ENCODE measurements at places on chromosomes 2 and 18. TPM values are rescaled to one million over a fixed set of nuclear protein-coding genes. Genes with fewer than 3 reads are reported as not detected.
A peak's percentile ranks its signal among the peaks of the same experiment; 100 is the strongest.

DNA sequence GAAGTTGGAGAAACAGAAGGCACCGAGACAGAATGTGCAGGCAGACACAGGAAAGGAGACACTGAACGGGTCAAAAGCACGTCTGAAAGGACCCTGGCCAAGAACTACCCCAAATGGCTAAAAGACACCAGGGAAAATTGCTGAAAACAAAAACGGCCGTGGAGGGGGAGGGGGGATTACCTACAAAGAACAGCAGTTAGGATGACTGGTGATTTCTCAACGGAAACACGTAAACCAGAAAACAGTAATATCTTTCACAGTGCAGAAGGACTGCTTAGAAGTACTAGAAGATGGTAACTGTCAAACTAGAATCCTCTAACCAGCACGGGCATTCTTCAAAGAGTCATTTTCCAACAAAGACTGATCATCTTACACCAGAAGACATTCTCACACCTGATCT, 142.6 kb downstream of the HDAC4 start:
- no peaks in the 10 kb centered on the region for H3K27me3 ChIP-seq
- DNase-seq, result no peak
- peaks cover 4% of the 10 kb centered on the region for H3K36me3 ChIP-seq
- H3K27ac ChIP-seq, result no peak overlapping the region
- no peak overlapping the region for H3K4me3 ChIP-seq

The HOXD11 gene
- polyA plus RNA-seq, result not detected

The RGPD3 gene
- under 0.01 TPM for polyA plus RNA-seq

GRCh38 chr18:31162825-31163435, at the start of gene DSC1:
DSC1 (minus strand) TSS chr18:31162856; CDS start chr18:31162594, 262 bp downstream.
- no peak within 1 kb of the TSS for H3K27ac ChIP-seq
- no peak for DNase-seq
- H3K36me3 ChIP-seq, result no peaks in the 10 kb centered on the region
- H3K4me3 ChIP-seq, result no peak within 1 kb of the TSS
- H3K27me3 ChIP-seq, result no peaks in the 10 kb centered on the region
- no peaks in the 10 kb centered on the region for H3K4me1 ChIP-seq

The SCN2A gene
- not detected for polyA plus RNA-seq

The MOGAT1 gene
- polyA plus RNA-seq, result not detected

The OR6B2 gene
- not detected for polyA plus RNA-seq

DNA sequence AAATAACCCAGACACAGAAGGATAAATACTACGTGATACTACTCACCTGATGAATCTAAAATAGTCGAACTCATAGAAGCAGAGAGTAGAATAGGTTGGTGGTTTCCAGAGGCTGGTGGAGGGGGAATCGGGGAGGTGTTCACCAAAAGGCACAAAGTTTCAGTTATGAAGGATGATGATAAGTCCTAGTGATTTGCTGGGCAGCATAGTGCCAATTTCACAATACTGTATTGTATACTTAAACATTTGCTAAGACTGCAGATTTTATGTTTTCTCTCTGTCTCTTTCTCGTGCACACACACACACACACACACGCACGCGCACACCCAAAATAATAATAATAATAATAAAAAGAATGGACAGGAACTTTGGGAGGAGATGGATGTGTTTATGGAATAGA, 220.3 kb upstream of the EPAS1 start:
- peaks cover 2% of the 10 kb centered on the region for H3K4me1 ChIP-seq
- H3K27ac ChIP-seq, result no peak overlapping the region
- H3K27me3 ChIP-seq, result no peaks in the 10 kb centered on the region
- no peak overlapping the region for H3K4me3 ChIP-seq

- no peaks in the 10 kb centered on the region for H3K4me1 ChIP-seq
- H3K36me3 ChIP-seq, result no peaks in the 10 kb centered on the region
- H3K27ac ChIP-seq, result no peak overlapping the region
- H3K4me3 ChIP-seq, result no peak overlapping the region
- no peaks in the 10 kb centered on the region for H3K27me3 ChIP-seq
Measured at GRCh38 chr2:39679805-39680204, 14.1 kb downstream of the TMEM178A start.

The NDC80 gene
- polyA plus RNA-seq, result 12.8 TPM

- H3K4me1 ChIP-seq, result peaks cover 3% of the 10 kb centered on the region
- peaks cover 7% of the 10 kb centered on the region for H3K36me3 ChIP-seq
- H3K27ac ChIP-seq, result no peak overlapping the region
- DNase-seq, result no peak
Measured at GRCh38 chr2:27622921-27623384, 5.9 kb downstream of the CCDC121 start.

The FKBP1B gene
- polyA plus RNA-seq, result 24.9 TPM

DNA sequence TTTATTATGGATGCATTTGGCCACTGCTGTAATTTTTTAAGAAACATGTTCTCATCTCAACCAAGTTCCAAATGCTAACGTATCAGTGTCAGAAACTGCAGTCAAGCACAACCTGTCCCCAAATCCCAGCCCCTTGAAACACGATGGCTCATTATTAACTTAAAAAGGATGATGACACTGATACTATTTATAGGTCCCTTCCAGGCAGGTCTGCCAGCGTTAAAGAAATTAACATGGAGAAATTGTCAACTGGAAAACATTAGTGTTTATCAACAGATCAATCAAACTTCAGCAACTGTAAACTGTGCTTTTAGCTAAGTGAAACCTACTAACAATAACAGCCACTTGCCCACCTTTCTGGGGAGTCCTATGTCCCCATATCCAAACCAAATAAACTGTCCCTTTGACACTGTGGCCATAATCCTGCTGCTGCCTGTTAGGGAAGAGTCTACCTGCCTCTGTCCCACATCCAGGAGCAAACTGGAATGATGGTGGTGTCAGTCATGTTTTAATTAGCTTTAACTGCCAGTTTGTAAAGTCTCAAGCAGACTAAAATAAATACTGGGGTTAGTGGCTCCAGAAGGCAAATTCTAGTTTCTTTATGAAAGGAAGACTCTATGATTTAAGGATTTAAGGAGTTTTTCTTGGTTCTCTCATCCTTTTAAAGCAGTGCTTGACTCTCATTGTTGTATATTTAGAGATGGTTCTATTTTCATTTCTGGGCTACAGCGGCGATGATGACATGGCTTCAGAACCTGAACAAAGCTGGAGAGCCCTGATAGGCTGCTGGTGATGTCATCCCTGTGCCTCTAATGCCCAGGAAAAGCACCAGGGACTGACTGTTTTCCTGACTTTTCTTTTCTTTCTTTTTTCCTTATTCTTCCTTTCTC, 583.6 kb upstream of the PIK3C3 start:
- H3K27me3 ChIP-seq, result no peaks in the 10 kb centered on the region
- no peak for DNase-seq
- no peak overlapping the region for H3K4me3 ChIP-seq
- H3K4me1 ChIP-seq, result no peaks in the 10 kb centered on the region
- H3K27ac ChIP-seq, result no peak overlapping the region

- no peak for DNase-seq
- H3K27ac ChIP-seq, result no peak overlapping the region
- H3K27me3 ChIP-seq, result no peaks in the 10 kb centered on the region
- H3K36me3 ChIP-seq, result no peaks in the 10 kb centered on the region
- no peaks in the 10 kb centered on the region for H3K4me1 ChIP-seq
Measured at GRCh38 chr2:63662028-63662804, 73.5 kb downstream of the MDH1 start.

The VAMP5 gene
- polyA plus RNA-seq, result 110 TPM

The PDE6D gene
- polyA plus RNA-seq, result 13.2 TPM

GRCh38 chr2:104408266-104408665, 445.6 kb upstream of the POU3F3 start:
- no peaks in the 10 kb centered on the region for H3K36me3 ChIP-seq
- H3K27ac ChIP-seq, result no peak overlapping the region
- no peak overlapping the region for H3K4me3 ChIP-seq

The TXNDC2 gene
- 0.10 TPM for polyA plus RNA-seq

GRCh38 chr2:98020992-98021713, 25.4 kb upstream of the TMEM131 start:
- H3K4me3 ChIP-seq, result no peak overlapping the region
- H3K27ac ChIP-seq, result no peak overlapping the region
- H3K4me1 ChIP-seq, result no peaks in the 10 kb centered on the region
- no peak for DNase-seq
- no peaks in the 10 kb centered on the region for H3K27me3 ChIP-seq
- no peaks in the 10 kb centered on the region for H3K36me3 ChIP-seq

GRCh38 chr2:38875576-38876367, at the start of the genes DHX57 and MORN2:
DHX57 (minus strand) TSS chr2:38875934; CDS start chr2:38868405, 7,529 bp downstream.
MORN2 (plus strand) TSS chr2:38875976.
- H3K27me3 ChIP-seq, result no peaks in the 10 kb centered on the region
- DNase-seq, result peak; percentile 95
- peak within 1 kb of the TSS; percentile 69 for H3K4me3 ChIP-seq
- peak within 1 kb of the TSS; percentile 64 for H3K27ac ChIP-seq
- H3K36me3 ChIP-seq, result no peaks in the 10 kb centered on the region

DNA sequence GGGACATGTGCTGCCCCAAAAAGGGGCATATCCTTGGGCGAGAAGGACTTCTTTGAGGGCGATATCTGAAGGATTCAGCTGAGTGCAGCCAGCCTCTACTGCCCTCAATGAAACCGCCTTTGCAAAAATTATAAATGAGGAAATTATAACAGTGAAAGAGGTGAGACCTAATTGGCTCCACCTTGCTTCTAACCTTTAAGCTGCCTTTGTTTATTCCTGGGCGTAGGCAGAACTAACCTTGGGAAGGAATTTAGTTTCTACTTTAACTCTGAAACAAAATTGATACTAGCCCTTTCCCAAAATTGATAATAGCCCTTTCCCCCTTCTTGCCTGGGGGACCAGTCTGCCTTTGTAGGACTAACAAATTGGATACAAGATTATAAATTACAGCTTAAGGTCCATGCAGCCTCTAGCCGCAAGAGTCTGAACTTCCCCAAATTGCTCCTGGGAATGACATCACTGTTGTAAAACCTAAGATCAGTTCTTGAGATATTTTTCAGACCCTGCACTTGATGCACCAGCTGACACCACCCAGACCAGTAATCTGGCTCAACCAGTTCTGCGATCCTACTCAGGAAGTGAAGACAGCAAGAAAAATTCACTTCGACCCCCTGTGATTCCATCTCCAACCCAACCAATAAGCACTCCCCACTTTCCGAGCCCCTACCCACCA, 36.0 kb upstream of the ASAP2 start:
- no peaks in the 10 kb centered on the region for H3K36me3 ChIP-seq
- H3K4me1 ChIP-seq, result no peaks in the 10 kb centered on the region
- H3K4me3 ChIP-seq, result no peak overlapping the region
- no peak overlapping the region for H3K27ac ChIP-seq
- peak; percentile 77 for DNase-seq

DNA sequence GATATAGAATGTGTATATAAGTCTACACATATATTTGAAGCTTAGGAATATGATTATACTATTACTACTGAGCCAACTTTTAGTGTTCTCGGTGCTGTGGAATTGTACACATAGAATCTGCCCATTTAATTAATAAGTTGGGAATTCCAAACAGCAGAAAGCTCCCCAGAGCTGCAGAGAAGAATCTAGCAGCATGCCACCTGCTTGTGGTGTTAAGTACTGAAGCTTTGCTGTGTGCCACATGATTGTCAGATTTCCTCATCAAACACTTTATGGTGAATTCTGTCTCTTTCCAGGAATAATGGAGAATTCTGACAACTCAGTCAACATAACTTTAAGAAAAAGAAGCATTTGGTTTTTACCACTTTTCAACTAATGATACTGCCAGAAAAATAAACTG, 117.8 kb downstream of the WDSUB1 start:
- H3K36me3 ChIP-seq, result peaks cover 41% of the 10 kb centered on the region
- no peak overlapping the region for H3K4me3 ChIP-seq
- no peaks in the 10 kb centered on the region for H3K4me1 ChIP-seq
- no peak overlapping the region for H3K27ac ChIP-seq
- DNase-seq, result no peak

DNA sequence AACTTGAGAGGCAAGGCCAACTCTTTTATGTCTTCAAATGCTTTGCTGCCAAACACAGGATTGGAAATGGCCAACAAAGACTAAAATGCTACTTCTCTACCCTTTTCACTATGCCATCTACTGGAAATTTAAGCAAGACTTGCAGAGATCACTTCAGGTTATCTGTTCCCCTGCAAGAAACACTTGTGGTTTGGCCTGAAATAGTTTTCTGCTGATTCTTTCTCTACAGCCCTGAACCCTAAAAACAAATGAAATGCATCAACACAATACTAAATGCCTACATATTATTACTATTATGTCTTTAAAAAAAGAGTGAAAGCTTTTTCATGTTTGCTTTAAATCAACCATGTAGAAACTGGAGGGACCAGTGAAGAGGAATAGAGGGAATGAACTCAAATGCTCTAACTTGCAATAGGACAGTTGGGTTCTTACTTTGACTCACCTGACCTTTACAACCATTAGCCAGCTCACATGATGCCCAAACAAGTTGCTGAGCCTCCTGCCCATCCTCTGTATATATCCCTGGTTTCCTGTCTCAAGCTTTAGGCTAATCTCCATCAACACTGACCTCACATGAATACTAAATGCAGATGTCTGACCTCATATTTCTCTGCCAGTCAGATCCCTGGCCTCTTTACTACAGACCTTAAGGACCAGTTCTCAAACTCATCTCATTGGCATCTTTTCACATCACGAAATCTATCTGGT, 17.5 kb upstream of the ADAM17 start:
- H3K4me1 ChIP-seq, result no peaks in the 10 kb centered on the region
- no peak overlapping the region for H3K27ac ChIP-seq
- H3K4me3 ChIP-seq, result no peak overlapping the region
- no peaks in the 10 kb centered on the region for H3K27me3 ChIP-seq
- H3K36me3 ChIP-seq, result no peaks in the 10 kb centered on the region

The DYSF gene
- polyA plus RNA-seq, result 0.67 TPM

The PAPOLG gene
- polyA plus RNA-seq, result 2.7 TPM

- no peaks in the 10 kb centered on the region for H3K36me3 ChIP-seq
- H3K27ac ChIP-seq, result no peak overlapping the region
- DNase-seq, result no peak
- H3K4me1 ChIP-seq, result peaks cover 6% of the 10 kb centered on the region
Measured at GRCh38 chr2:10344105-10345066, 41.7 kb downstream of the HPCAL1 start.

GRCh38 chr2:86566821-86567190, 3.6 kb upstream of the CHMP3 start:
- H3K4me3 ChIP-seq, result no peak overlapping the region
- no peaks in the 10 kb centered on the region for H3K36me3 ChIP-seq
- H3K27ac ChIP-seq, result no peak overlapping the region
- H3K27me3 ChIP-seq, result no peaks in the 10 kb centered on the region

The LCT gene
- polyA plus RNA-seq, result 332 TPM
